ENCODE measurements at places on chromosomes 7 and 10.

GRCh38 chr10:34503704-34504103 lies 311.4 kb downstream of the PARD3 start:
- DNase-seq = no peak

GRCh38 chr7:4633012-4633411 lies 49.1 kb upstream of the FOXK1 start:
- DNase-seq = peak; percentile 32

DNA sequence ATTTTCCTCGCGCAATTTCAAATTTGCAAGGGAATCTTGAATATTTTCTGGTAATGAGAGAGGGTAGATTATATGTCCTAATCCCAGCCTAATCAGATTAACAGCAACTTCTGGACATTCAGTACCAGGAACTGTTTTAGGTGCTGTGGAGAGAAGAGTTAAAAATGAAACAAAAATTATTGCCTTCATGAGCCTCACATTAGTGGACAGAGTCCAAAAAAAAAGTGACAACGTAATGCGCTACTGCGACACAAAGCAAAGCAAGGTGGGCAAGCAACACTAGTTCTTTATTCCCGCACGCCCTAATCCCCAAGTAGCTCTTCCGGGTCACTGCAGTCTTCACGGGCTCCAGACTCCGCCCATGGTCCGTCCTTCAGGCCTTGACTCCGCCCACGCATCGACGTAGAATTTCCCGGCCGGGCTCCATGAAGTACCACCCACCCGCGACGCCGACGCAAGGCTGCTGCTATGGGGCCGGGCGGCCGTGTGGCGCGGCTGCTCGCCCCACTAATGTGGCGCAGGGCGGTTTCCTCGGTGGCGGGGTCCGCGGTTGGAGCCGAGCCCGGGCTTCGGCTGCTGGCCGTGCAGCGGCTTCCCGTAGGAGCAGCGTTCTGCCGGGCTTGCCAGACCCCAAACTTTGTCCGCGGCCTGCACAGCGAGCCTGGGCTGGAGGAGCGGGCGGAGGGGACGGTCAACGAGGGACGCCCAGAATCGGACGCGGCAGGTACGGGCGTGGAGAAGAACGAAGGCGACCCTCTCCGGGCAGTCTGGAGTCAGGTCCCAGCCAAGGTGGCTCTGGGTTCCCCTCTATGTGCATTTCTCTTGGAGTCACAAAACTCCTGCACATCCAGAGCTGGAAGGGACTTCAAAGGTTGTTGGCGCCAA lies at the start of gene MALSU1:
TSS of gene MALSU1 (plus strand) at position 455 of the 885 bp plus-strand sequence. CDS start at position 469, 14 bp downstream.
- peak; percentile 98 for DNase-seq

- DNase-seq = no peak
These were observed 254.6 kb downstream of the SLC25A13 start for GRCh38 chr7:96067321-96067720.

- DNase-seq = no peak
These were observed 30.7 kb upstream of the PRKAR1B start for GRCh38 chr7:757741-758163.

- DNase-seq = peak; percentile 51
These were observed 339.9 kb downstream of the CXCL12 start for GRCh38 chr10:44045020-44045419.

DNA sequence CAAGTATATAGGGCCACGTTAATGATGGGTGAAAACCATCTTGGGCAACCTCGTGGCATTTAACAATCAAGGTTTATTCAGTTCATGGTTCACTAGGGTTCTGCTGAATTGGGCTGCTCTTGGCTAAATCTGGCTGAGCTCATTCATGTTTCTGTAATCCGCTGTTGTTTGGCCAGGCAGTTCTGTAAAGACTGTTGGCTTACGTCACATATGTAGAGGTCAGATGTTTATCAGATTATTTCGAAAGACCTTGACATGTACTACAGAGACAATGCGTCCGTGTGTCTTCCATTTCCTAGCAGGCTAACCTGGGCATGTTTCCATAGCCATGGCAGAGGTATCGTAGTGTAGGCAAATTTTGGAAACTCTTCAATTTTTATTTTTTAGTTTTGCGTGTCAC lies 190.0 kb upstream of the ZWINT start:
- no peak for DNase-seq

DNA sequence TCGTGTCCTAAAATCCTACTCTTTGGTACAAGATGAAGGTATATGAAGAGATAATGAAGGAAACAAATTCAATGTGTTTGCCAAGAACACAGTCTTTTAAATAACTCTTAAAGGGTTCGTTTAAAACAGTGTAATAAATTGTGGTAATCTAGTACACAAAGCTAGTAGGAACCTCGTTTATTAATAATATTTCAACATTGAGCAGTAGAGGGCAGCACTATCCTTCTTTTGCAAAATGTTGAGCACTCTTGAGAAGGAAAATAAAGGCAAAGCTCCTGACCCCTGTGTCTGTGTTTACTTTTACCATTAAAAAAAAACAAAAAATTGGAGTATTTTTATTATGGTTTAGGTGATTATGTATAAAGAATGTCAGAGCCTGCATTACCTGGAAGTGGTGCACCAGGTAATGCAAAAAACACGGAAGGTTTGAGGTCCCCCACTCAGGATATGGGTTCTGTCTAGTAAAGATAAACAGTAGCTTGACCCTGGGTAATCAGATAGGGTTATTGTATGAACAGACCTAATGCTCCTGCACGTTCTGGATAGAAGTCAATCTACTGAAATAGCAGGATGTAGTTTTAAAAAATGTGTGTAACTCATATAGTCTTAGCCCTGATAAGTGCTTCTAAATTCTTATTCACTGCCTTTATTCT lies 5.7 kb upstream of the GOT1 start:
- DNase-seq = peak; percentile 51

DNA sequence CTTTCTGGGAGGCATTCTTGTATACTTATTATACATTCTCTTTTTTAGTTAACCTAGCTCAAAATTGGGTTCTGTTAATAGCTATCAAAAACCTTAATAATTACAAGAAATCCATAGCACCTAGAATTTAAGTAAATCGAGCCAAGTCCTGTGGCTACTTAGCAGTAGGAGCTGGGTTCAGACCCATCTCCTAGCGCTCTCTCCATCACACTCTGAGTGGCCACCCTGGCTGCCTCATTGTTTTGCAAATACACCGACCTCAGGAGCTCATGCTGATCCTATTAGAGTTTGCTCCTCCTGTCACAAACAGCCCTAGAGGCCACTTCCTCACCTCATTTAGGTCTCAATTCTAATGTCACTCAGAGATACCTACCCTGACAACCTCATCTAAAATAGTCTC lies 46.2 kb upstream of the OSBPL3 start:
- DNase-seq = no peak

- DNase-seq = no peak
These were observed 3.5 kb upstream of the PFKFB3 start for GRCh38 chr10:6199131-6199733.

DNA sequence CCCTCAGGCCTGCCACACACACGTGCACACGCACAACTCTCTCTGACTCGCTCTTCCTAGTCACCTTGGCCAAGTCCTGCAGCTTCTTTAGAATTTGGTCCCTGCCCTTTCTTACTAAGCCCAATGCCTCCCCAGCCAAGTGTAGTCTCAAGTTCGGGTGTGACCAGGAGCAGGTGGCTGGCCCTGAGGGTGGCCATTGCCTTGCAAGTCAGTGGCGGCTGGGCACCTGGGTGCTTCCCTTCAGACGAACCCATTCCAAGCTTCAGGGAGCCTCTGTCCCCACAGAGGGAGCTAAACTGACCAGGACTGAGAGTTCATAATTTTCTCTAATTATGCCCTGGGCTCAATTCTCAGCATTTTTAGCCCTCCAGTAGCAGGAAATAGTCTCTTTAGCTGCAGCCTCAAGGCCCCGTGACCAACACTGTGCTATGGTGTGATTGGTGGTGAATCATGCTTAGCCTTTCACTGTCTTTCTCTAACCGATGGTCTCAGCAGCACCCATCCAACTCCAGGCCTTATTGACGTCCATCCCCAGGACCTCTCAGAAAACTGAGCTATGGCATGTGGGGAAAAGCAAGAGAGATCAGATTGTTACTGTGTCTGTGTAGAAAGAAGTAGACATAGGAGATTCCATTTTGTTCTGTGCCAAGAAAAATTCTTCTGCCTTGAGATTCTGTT lies 34.7 kb upstream of the FXYD4 start:
- peak; percentile 26 for DNase-seq

GRCh38 chr10:13383399-13383761 lies 35.3 kb upstream of the SEPHS1 start:
- DNase-seq = no peak

DNA sequence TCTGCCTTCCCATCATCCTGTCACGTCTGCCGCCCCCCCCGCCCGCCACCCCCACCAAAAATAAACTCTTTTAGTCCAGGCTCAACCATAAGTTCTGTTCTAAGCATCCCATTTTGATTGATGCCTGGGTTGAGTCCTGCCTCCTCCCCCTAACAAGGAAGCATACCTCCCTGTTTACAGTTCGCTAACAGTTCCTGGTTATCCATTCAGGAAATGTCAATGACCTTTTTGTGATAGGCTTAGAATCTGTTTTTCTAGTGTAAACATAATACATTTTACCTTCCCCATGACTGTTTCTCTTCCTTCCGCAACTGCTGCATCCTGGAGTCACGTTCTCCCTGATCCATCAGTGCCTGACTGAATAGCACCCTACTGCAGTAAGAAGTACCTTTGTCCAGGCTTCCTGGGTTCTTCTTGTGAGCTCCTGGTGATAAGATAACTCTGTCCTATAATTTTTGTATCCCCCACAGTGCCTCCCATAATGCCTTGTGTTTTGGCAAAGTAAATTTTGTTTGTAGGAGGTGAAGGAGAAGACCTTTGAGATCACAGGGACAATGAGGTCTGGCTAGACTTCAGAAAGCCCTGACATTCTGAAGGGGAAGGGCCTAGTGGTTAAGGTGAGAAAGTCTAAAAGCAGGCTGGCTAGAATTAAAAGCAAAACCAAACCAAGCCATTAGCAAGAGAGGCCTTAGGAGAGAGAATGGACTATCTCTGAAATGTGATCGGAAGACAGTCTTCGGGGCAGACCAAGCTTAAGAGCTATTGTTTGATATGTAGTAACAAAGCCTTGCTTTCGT lies 7.3 kb downstream of the AGFG2 start:
- DNase-seq = no peak

- DNase-seq = peak; percentile 63
These were observed 14.2 kb downstream of the KPNA7 start for GRCh38 chr7:99193527-99194220.

DNA sequence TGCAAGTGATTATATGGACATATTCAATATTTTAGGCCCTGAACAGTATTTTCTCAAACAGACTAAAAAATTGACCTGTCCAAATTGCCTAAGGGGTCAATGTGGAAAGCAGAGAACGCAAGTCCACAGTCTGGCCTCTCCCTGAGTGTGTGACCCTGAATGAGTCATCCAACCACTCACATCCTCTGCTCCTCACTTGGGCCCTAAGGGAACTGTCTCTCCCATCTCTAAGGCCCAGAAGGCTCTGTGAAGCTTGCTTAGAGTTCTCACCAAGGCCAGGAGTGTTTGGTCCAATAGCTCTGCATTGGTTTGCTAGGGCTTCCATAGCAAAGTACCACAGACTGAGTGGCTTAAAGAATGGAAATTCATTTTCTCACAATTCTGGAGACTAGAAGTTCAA lies 155.1 kb downstream of the LSM5 start:
- peak; percentile 83 for DNase-seq

- DNase-seq = no peak
These were observed 34.6 kb upstream of the BTRC start for GRCh38 chr10:101319241-101319915.

DNA sequence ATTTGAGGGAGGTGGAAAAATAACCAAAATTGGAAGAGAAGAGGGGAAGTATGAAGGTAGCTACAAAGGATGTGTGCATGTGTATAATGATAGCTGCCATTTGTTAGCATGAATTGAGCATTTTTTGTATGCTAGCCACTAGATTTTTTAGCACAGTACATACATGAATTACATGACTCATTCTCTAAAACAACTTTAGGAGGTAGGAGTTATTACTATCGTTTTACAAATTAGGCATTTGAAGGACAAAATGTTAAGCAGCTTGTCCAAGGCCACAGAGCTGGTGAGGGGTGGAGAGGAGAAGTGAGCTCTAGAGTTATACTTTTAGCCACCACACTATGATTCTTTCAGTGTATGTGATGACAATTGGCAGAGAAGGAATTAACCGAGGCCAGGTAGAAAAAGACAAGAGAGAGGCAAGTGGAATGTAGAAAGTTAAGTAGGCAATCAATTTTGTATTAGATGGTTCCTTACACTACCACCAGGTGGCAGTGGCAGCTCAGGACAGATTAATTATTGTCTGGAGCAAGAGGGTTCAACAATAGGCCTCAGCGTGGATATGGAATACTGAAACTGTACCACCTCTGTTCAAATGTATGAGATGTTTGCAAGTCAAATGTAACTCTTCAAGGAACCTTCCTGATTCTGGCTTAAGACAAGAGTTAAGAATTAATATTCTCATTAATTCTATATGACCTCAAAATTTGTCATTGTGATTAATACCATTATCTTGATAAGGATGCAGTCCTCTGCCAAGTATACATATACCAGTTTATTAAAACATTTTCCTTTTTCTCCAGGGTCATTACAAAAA lies 128.0 kb downstream of the MBL2 start:
- peak; percentile 52 for DNase-seq

DNA sequence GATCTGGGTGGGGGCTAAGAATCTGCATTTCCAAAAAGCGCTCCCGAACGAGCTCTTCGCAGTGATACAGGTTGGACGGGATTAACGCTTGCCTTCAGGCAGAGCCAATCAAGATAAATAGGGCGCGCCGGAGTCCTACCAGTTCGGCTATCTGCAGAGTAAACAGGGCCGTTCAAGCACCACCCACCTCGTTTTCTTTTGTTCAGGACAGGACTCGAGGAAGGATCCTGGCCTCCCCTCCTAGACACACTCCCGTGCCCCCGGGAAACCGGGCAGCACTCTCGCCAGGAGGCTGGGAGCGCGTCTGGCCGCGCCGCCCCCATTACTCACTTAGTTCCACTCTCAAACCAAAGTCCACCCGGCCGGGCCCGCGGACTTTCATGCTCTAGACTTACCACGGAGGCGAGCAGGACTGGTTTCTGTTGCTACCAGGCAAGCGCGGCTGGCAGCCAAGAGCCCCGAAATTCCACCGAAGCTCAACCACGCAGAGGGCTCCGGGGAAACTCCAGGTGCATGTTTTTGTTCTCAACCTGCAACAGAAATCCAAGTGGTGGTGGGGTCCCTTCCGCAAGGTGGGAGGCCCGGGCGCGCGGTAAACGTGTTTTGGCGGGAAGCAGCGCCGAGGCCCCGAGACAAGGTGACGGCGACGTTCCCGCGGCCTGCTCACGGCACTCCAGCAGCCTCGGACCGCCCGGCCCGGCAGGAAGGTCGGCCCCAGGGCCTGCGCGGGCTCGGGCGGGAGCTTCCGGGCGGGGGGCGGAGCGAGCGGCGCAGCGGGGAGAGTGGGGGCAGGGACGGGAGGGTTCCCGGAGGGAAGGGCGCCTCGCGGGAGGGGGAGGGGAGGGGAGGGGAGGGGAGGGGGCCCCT lies 12.7 kb downstream of the HNRNPF start:
- DNase-seq = peak; percentile 75

GRCh38 chr7:137975768-137976167 lies 26.1 kb downstream of the CREB3L2 start:
- no peak for DNase-seq
